ENCODE measurements at places on chromosomes 13 and 19. TPM values are rescaled to one million over a fixed set of nuclear protein-coding genes. Genes with fewer than 3 reads are reported as not detected.

Gene NCCRP1
- not detected for total RNA-seq

Gene JAK3
- 5.0 TPM for total RNA-seq

Gene PLK5
- total RNA-seq = not detected

Gene OR7C1
- not detected for total RNA-seq

Gene ACP7
- total RNA-seq = not detected

Gene ALOX5AP
- total RNA-seq = 1.6 TPM

Gene ICAM1
- total RNA-seq = not detected

Gene MAST1
- total RNA-seq = 1.8 TPM

Gene HRC
- total RNA-seq = not detected

Gene ADAMTSL5
- total RNA-seq = not detected

Gene ZNF177
- total RNA-seq = 0.17 TPM

Gene ZNF211
- total RNA-seq = 8.3 TPM

Gene ANKLE1
- total RNA-seq = not detected

Gene DIAPH3
- total RNA-seq = 9.3 TPM

Gene VN1R2
- total RNA-seq = not detected

Gene ICAM4
- total RNA-seq = not detected

Gene ATP4A
- total RNA-seq = not detected

Gene HSD17B14
- 33.6 TPM for total RNA-seq

Gene KCNRG
- not detected for total RNA-seq

Gene SLITRK5
- 0.17 TPM for total RNA-seq

Gene DHDH
- total RNA-seq = 4.4 TPM
